G401 (cell line): ENCODE measurements at places on chromosomes 7 and 10. TPM values are rescaled to one million over a fixed set of nuclear protein-coding genes. Genes with fewer than 3 reads are reported as not detected.

- DNase-seq = no peak
These were observed 30.4 kb upstream of the BMPER start for GRCh38 chr7:33874943-33875342.

LAMB1 gene
- 4.3 and 5.9 TPM in 2 replicates for total RNA-seq

- DNase-seq = no peak
These were observed 55.8 kb upstream of the DYNC1I1 start for GRCh38 chr7:95716357-95717122.

DNA sequence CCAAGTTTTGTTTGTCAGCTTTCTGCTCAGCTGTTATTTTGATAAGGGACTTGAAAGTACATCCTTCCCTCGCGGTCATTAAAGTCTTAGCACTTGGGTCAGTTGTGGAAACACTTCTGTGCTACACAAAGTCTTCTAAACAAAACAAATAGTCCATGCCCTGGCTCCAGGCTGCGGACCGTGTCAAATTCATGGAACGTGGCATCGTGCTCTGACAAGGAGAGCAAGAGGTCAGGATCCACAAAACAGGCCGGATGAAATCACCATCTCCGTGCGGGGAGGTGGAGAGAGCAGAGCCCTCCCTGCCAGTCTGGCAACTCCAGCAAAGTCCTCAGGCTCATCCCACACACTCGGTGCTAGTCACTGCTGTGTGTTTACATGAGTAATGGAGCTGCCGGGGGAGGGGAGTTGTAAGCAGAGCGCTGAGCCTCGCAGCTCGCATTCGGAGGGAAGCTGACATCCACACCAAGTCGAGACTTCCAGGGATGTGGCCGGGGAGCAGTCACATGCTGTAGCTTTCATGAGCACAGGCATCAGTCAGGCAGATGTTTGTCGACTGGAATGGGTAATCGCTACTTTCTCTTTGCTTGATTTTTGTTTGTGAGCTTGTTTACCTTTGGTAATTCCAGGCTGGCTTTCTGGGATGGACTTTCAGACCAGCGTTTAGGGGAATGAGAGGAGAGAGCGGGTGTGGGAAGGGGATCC, 147.6 kb downstream of the ARID5B start:
- peak; percentile 60 for DNase-seq

- no peak for DNase-seq
These were observed 38.7 kb upstream of the RET start for GRCh38 chr10:43037942-43038782.

DNA sequence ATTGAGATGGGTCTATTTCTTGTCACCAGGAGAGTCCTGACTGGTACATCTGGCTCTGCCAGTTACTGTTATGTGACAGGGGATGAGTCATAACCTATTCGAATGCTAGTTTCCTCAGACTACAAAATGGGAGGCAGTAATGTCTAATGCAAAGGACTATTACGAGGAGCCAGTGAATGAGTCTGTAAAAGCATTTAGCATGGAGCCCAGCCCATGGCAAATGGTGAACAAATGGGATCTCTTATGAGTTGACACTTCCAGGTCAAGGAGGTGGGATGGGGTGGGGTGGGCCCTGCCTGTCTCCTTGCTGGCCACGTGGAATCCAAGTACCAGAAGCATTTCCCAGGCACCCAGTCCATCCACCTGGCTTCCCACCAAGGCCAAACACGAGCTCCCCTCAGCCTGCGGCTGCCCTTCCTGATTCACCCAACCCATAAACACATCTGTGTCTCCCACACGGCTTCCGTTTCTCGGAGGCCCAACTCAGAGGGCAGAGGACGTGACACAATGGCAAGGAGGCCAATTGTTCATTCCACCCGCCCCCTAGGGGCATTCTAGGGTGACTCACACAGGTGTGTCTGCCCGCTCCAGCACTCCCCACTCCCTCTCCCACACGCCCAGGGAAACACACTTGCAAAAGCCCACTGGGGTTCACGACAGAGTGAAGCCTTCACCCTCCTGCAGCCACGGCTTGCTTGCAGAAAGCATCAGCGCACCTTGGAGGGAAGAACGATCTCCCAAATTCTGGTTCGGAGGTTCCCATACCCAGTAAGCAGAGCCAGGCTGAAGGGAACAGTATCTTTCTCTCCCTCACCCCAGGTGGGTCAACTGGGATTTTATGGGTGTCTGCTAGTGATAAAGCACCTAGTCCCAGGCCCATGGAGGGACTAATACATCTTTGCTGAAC, 109.8 kb downstream of the SH3PXD2A start:
- no peak for DNase-seq

GRCh38 chr7:132504852-132505251, 71.4 kb downstream of the PLXNA4 start:
- no peak for DNase-seq

GRCh38 chr10:103563231-103564115, 70.0 kb downstream of the NEURL1 start:
- no peak for DNase-seq

ICA1 gene
- total RNA-seq = 29.1 and 51.6 TPM in 2 replicates

AGAP5 gene
- 0.55 and 1.5 TPM in 2 replicates for total RNA-seq

ASZ1 gene
- not detected in 2 replicates for total RNA-seq
